H9 (cell line): ENCODE measurements at places on chromosomes 2 and 18. TPM values are rescaled to one million over a fixed set of nuclear protein-coding genes. Genes with fewer than 3 reads are reported as not detected.

DNA sequence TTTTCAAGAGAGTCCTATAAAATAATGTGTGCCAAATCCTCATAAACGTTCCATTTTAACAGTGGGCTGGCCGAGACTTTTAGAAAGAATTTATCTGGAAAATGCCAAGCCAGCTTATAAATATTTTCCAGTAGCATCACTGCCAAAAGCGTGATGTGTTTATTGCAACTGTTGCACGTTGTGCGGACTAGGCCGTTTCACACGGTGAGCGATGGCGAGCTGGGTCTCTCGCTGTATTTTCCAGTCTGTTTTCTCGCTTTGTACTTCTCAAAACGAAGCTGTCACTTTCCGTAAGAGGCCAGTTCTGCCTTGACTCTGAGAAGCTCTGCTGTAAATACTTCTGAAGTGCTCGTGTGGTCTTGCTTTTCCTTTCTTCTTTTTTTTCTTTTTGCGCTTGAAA is 65.0 kb upstream of the ZNF236 start:
- no peak for DNase-seq

GRCh38 chr18:80196528-80197320 is 50.6 kb downstream of the PARD6G start:
- DNase-seq: no peak

DNA sequence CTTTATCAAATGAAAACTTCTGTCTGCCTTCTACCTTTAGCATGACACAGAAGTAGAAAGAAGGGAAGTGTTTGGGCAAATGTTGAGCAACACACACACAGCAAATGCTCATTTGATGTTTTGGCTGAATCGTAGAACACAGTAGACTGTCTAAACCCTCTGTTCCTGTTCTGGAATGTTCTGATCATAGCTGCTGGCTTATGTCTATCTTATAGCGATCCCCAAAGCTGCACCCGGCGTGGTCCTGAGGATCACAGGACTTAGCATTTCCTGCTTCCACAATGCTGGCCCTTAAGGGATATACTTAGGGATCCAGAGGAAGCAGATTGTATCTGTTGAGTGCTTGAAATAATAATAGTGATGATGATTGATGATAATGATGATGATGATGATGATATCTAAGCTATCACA is 15.2 kb downstream of the GNLY start:
- DNase-seq: no peak

- no peak for DNase-seq
These were observed 1.2 kb downstream of the PER2 start for GRCh38 chr2:238286987-238287736.

DNA sequence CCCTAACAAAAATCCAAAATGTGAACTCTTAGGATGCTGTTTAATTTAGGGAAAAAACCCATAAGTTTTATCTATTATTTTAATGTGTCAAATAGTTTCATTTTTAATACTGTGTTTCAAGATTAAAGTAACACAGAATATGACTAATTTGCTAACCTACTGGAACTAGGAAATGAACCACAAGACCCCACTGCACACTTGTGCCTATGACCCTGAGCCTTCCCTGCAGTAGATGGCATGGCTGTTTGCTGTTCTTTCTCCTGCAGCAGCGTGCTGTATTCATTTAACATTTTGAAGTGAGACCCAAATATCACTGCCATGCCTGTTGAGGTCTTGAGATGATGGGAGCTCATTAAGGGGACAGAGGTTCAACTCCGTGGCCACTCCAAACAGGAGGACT is 565.2 kb upstream of the NRP2 start:
- no peak for DNase-seq

- no peak for DNase-seq
These were observed 373.3 kb downstream of the IRS1 start for GRCh38 chr2:226426292-226426736.

DNA sequence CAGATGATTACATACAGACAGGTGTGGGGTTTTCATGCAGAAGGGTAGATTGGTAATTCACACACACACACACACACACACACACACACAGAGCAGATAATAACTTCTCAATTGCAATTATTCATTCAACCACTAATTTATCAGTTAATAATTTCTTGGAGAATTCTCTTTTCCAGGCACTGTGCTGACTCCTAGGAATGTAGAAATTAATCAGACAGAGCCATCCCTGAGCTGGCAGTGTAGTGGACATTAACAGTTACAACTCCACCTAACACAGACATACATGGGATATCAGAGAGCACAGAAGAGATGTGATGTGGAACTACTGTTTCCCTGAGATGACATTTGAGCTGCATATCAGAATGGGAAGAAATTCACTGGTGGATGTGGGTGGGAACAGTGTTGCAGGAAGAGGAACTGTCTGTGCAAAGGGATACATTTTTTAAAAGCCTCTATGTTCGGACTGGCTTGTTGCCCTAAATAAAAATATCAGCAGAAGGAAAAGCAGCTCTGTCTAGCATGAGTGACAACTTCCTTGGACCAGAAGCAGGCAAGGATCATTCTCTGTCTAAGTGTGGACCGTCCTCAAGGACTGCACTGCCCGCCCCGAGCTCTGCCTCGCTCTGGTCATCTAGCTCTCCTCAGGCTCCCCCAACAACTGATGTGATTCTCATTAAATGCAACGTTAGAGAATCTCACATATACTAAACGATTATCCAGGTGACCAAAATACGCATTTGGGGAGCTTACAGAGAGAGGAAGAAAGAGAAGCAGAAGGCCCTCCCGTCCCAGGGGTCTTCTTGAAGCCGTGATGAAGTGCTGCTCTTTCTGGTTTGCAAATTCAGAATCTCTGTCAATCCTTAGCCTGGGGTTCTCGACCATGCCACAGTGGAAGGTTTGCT is 173.4 kb upstream of the TRIB2 start:
- no peak for DNase-seq

GALNT5 gene
- total RNA-seq: 0.13 and 0.17 TPM in 2 replicates
